ENCODE measurements at places on chromosomes 6 and 20.
A peak's percentile ranks its signal among the peaks of the same experiment; 100 is the strongest.

DNA sequence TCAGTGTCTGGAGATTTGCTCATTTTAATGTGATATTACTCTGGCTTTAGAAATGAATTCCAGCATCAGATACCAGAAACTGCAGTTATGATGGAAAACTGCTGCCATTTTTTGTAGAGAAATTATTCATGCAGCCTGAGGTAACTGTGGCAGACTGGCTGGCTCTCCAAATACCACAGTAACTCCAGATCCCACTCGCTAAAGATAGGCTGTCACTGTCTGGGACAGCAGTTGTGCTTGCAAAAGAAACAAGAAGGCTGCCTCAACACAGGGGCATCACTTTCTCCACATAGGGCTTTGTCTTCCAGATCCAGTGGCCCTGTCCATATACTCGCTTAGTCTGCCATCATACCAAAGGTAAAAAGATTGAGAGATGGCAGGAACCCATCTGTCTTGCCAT lies 52.7 kb downstream of the FAM184A start:
- DNase-seq: no peak

DNA sequence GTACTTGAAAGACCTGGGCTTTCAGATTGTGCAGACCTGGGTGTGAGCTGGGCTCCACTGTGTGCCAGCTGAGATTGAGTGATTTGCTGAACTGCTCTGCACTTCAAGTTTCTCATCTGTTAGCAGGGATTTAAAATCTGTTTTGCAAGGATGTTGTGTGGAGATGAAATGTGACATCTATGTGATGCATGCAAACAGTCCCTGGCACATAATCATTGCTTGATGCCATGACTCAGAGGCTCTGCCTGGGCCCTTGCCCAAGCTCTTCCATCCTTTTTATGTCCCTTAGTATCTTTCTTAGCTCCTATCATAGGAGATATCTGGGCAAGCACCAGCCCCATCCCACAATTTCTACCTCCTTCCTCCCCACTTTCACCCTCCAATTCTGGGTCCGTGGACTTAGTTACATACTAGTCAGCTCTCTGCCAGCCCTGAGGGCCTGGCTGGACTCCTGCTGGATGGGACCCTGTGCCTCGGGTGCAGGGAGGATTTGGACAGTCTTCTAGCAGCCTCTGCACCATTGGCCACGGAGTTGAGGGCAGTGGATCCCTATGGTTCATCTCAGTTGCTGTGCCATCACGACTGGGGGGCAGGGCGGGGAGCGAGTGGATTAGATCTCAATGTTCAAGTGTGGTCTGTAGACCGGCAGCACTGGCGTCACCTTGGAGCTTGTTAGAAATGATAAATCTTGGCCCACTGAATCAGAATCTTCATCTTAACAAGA lies 103.6 kb downstream of the MAP3K7 start:
- DNase-seq: no peak

GRCh38 chr6:128572294-128572693 lies 51.9 kb upstream of the PTPRK start:
- DNase-seq: peak; percentile 22

DNA sequence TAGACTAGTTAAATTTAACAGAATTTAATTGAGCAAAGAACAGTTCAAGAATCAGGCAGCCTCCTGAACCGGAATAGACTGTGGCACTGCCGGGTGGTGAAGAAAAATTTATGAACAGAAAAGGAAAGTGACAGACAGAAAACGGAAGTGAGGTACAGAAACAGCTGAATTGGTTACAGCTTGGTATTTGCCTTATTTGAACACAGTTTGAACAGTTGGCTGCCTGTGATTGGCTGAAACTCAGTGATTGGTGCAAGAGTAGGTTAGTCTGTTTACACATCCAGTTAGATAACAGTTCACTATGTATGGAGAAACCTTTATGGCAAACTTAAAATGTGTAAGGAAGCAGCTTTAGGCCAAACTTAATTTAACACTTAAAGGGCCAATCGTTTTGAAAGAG lies 116.0 kb upstream of the CITED2 start:
- no peak for DNase-seq

- no peak for DNase-seq
Measured at GRCh38 chr6:40426346-40427066, 160.7 kb downstream of the LRFN2 start.

- no peak for DNase-seq
Measured at GRCh38 chr6:100404051-100404450, 60.7 kb downstream of the SIM1 start.

GRCh38 chr6:107418118-107418517 lies 41.2 kb downstream of the PDSS2 start:
- no peak for DNase-seq

DNA sequence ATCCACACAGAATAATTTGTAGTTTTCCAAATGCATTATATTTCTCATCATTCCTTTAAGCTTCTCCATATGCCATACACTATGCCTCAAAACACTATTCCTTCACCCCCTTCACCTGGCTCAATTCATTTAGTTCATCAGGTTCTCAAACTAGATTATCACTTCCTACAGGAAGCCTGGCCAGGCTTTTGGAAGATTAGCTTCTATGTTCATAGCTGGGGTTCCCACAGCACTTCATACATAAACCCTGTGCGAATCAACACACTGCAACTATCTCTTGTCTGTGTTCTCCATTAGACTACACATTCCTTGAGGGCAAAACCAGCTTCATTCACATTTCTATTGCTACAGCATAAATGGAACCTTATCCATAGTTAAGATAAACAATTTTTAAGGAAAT lies 40.5 kb upstream of the PLN start:
- no peak for DNase-seq

GRCh38 chr20:18571578-18571977 lies 4.3 kb downstream of the SMIM26 start:
- no peak for DNase-seq

- DNase-seq: no peak
Measured at GRCh38 chr6:113695516-113695915, 161.6 kb upstream of the MARCKS start.

DNA sequence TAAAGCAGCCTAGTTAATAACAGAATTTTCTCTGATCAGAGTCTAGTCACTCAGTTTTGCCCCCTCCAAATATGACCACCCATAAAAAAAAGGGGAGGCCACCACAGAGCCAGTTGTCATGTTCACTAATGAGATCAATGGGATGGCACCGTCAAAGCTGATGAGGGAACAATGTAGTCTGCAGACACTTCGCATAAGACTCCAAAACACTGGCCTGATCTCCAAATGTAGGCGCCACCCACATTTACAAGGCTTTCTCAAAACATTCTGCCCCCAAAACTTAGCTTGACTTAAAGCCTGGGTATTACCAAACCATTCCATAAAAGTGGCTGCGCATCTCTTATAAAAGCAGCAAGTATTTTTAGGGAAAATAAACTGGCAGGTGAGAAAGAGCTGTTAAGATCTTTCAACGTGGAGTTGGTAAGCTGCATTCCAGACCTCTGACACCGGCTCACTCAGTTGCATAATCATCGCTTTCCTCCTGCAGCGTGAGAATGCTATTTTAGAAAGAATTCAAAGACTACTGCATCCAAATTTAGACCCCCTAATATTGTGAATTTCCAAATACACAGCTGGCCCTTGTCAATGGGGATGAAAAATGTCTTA lies 59.3 kb downstream of the TBC1D7 start:
- DNase-seq: no peak

DNA sequence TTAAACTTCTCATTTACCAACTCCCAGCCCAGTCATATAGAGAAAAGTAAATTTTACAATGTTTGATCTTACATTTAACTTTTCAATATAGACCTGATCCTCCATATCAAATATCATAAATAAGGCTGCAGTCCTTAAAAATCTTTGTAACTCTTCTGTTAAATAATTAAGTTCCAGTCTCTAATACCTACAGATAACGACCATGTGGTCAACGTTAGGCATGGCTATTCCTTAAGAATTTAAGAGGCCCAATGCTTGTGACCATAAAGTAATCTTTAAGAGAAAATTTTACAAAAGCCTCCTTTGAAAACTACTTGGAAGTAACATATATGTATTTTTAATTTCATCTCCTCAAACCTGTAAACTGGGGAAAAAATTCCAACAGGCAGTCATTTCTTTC lies 1.6 kb downstream of the FBXO5 start:
- DNase-seq: no peak

- no peak for DNase-seq
Measured at GRCh38 chr6:111367393-111368088, 115.5 kb downstream of the REV3L start.

GRCh38 chr6:9437836-9438235 lies 977.0 kb downstream of the TFAP2A start:
- DNase-seq: no peak

GRCh38 chr20:58597249-58597891 lies 53.7 kb upstream of the STX16 start:
- peak; percentile 98 for DNase-seq

DNA sequence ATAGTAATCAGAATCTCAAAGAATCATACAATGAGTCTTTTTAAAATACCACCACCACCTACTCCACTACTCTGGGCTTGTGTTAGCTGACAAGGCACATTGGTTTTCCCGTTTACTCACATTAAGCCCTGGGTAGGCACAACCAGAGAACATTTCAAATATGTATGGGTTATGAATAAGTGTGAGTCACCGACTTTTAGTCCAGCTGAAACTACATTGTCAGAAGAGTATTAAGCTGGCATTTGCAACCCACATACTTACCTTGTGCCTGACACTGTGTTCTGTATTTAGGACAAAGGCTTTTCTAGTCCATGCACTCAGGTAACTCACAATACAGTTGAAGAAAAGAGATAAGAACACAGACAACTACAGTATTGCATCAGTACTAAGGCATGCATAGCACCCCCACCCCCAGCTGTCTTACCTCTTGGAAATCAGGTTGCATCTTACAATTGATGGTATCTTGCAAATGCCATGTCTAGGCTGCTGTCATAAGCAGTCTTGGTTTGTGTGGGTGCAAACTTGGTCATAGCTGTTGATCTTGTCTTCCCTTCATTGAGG lies 40.3 kb upstream of the AHI1 start:
- DNase-seq: peak; percentile 45

DNA sequence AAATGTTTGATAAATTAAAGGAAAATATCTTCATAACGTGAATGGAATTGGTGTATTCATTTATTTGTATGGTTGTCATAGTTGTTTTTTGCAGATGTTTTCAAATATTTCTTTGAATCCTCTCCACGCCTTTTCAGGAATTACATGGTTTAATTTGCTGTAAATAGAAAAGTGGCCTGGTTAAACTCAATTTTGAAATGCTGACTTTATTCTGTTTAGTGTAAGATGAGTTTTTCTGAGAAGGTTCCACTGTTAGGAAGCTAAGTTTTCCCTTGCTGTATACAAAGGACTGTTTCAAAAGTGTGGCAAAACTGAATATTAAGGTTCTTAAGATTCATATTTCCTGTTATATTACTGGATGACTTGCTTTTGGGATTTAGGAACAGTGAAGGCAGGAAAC lies 503 bp upstream of the ZC2HC1B start:
- no peak for DNase-seq

- peak; percentile 37 for DNase-seq
Measured at GRCh38 chr20:35663516-35664465, 909 bp downstream of the CPNE1 start.

GRCh38 chr6:137084865-137085617 lies 40.3 kb upstream of the IL20RA start:
- DNase-seq: no peak

DNA sequence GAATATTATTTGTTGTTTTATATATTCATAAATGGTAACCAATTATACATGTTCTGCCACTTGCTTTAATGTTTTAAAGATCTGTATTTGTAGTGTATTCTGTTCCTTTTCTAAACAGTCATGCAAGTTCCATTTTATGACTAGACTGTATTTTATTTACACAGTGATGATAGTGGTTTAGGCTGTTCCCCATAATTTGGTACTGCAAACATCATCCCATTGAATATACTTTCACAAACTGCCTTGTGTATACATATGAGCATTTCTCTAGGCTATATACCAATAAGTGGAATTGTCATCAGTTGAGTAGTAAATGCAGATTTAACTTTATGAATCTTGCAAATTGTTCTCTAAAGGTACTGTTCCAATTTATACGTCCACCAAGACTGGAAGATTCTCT lies 738.0 kb downstream of the EPHA7 start:
- DNase-seq: no peak

DNA sequence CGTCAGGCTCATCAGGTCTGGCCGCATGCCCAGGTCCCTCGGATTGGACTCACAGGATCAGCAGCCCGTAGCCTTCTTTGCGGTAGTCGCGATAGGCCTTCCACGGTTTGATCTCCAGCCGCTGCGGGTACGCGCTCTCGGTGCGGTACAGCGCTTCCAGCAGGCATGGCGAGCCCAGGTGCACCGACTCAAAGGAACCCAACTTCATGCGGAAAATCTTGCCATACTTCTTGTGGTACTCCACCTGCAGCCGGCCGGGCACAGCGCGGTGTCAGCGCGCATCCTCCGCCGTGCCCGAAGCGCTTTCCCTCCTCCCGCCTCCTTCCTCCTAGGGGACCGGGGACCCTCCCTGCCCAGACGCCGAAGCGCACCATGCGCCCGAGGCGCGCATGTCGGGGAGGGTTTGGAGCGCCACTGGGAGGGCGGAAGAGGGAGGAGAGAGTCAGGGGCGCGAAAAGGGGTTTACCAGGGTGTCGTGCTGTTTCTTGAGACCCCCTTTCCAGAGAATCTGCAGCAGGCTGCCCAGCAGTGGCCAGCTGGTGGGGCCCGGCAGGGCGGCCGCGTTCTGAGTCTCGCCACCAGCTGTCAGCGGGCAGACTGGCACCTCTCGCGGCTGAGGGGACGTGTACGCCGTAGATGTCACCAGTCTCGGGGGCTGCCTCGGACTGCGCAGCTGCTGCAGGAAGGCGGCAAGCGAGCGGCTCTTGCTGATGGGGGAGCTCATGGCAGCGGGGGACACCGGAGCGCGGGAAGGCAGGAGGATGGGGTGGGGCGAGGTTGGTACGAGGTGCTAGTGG lies 732 bp downstream of the CYP24A1 start:
- no peak for DNase-seq

GRCh38 chr6:31576897-31577578 lies 1.7 kb downstream of the TNF start:
- no peak for DNase-seq

- DNase-seq: peak; percentile 41
Measured at GRCh38 chr20:15942130-15942529, 631.1 kb downstream of the KIF16B start.

GRCh38 chr6:52535711-52536423 lies 41.0 kb downstream of the TRAM2 start:
- DNase-seq: no peak

GRCh38 chr20:1015181-1015580 lies 13.1 kb upstream of the RSPO4 start:
- no peak for DNase-seq

GRCh38 chr20:39146394-39146793 lies 184.2 kb downstream of the DHX35 start:
- DNase-seq: no peak

- DNase-seq: no peak
Measured at GRCh38 chr6:11994875-11995461, 17.1 kb upstream of the HIVEP1 start.

- peak; percentile 83 for DNase-seq
Measured at GRCh38 chr20:59525500-59526241, 78.7 kb upstream of the PHACTR3 start.

Data from muscle of back (tissue), 13 donors.